ENCODE measurements at places on chromosomes 13 and 19.

DNA sequence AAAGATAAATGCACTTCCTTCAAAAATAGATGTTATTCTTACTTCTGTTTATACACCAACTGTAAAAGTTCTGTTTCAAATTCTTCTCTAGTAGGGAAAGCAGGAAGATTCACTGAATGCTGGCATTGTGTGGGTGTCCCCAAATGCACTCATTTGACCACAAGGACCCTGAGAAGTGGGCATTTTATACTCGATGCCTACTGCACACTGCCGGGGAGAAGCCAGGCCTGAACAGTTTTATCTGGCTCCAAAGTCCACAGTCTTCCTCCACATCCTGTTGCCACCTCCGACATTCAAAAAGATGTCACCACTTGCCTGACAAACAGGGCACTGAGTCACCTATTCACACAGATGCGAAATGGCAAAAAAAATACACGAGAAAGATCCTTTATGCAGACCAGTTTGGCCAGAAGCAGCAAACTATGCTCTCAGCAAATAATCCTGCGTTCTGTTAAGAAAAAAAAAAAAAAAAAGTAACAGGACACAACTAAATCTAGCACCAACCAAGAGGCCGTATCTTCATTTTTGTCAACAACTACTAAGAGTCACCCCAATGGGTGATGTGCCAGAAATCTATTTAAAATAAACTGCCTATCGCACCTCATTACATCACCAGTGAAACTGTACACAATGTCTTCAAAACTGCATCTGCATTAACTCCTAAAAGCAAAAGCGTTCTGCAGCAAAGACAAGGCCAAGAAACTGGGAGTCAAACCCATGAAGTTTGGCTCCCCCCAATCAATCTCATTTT is 6.2 kb downstream of the ZC3H4 start:
- no peak for DNase-seq

DNA sequence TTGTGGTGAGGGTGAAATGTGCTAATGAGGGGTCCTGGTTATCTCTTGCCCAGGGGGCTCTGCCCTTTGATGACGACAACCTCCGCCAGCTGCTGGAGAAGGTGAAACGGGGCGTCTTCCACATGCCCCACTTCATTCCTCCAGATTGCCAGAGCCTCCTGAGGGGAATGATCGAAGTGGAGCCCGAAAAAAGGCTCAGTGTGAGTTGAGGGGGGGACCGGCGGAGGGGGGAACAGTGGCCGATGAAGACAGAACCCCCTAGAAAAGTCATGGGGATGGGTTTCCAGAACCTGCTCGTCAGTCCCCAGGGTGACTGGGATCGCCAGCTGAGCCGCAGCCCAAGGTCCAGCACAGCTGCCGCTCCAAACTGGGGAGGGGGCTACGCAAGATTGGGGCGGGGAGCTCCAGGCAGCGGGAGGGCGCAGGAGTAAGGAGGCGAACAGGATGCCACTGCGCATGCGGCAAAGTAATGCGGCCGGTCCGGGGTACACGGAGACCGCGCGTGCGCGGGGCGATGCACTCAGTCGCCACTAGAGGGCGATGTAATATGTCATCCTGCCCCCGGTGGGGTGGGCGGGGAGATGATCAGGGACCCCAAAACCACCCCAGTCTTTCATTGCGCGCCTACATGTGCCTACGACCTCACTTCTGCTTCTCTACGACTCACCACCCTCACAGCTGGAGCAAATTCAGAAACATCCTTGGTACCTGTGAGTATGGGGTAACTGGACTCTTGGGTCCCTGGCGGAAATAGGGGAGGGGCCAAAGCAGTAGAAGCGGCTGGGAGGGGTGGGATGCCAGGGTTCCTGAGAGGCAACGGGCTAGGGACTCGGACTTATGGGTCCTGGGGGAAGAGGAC is 17.9 kb downstream of the BRSK1 start:
- peak; percentile 90 for DNase-seq

DNA sequence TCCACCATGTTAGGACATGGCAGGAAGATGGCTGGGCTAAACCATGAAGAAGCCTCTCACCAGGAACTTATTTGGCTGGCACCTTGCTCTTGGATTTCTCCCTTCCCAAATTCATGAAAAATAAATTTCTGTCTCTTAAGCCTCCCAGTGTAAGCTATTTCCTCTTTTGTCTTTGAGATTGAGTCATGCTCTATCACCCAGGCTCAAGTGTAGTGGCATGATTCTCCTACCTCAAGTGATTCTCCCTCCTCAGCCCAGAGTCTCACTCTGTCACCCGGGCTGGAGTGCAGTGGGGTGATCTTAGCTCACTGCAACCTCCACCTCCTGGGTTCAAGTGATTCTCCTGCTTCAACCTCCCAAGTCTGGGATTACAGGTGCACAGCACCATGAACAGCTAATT is 12.6 kb downstream of the ZNF888 start:
- DNase-seq, result no peak

- DNase-seq, result no peak
These were observed 658 bp downstream of the CLPP start for GRCh38 chr19:6362027-6362350.

- DNase-seq, result no peak
These were observed 86.7 kb downstream of the MBNL2 start for GRCh38 chr13:97308735-97309429.

- no peak for DNase-seq
These were observed 231.9 kb downstream of the KCTD12 start for GRCh38 chr13:76654263-76654662.

- no peak for DNase-seq
These were observed 20.3 kb downstream of the ATP11A start for GRCh38 chr13:112709825-112710783.

DNA sequence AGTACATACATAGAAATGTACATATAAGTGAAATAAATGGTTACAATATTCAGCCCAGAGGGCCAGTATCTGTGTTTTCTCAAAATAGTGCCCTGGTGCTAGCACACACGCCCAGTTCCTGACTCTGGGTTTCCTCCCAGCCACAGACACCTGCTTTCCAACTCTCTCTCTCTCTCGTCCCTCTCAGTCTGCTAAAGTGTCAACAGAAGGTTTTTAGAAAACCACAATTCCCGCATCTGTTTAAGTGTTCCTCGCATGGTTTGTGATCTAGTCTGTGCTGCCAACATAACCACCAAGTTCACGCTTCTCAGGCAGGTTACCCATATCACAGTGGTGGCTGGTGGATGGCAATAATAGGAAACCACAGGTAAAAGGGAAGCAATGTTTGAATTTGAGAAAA is 17.8 kb upstream of the UPF3A start:
- no peak for DNase-seq

DNA sequence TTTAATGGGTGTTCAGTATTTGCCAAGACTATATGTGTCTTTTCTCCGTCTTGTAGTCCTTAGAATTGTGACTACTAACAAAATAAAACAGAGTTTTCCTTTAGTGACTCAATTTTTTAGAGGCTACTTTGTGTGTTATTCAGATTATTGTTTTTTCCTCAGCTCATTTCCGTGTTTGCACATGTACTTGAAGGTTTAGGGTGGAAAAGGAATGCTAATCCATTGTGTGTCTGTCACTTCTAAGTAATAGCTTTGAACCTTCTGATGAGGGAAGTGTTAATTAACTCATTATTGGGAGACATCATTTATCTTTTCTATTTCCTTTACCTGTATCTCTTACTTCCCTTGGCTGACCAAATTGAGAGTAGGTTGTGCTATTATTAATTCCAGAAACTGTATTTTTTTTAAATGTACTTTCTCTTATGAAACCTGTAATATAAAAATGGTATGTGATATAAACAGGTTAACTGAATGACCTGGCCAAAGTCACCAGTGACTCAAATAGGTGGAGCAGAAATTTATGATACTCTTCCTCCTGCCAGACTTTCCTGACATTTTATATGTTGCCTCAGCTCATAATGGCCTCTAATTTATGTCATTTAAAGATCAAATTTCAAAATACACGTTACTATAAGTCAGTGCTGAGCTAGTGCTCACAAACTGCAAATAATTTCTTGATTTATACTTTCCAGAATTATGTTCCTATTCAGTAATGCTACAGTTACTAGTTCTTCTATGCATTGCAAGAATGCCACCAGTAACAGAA is 88.8 kb downstream of the LMO7 start:
- DNase-seq, result no peak

GRCh38 chr19:30490760-30491159 is 118.6 kb downstream of the ZNF536 start:
- DNase-seq, result no peak

DNA sequence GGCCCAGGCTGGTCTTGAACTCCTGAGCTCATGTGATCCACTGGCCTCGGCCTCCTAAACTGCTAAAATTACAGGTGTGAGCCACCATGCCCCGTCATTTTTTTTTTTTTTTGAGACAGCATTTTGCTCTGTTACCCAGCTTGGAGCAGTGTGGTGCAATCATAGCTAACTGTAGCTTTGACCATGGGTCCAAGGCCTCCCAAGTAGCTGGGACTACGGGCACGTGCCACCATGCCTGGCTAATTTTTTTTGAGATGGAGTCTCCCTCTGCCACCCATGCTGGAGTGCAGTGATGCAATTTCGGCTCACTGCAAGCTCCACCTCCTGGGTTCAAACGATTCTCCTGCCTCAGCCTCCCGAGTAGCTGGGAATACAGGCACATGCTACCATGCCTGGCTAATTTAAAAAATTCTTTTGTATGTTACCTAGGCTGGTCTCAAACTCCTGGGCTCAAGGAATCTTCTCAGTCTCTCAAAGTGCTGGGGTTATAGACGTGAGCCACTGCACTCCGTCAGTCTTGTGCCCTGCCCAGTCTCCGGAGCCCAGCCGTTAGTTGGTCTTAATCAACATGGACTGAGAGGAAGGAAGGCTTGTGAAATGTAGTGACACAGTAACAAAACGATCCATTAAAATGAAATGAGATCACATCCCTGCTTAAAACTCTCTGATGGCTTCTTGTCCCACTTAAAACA is 1.4 kb upstream of the LRG1 start:
- DNase-seq, result no peak

DNA sequence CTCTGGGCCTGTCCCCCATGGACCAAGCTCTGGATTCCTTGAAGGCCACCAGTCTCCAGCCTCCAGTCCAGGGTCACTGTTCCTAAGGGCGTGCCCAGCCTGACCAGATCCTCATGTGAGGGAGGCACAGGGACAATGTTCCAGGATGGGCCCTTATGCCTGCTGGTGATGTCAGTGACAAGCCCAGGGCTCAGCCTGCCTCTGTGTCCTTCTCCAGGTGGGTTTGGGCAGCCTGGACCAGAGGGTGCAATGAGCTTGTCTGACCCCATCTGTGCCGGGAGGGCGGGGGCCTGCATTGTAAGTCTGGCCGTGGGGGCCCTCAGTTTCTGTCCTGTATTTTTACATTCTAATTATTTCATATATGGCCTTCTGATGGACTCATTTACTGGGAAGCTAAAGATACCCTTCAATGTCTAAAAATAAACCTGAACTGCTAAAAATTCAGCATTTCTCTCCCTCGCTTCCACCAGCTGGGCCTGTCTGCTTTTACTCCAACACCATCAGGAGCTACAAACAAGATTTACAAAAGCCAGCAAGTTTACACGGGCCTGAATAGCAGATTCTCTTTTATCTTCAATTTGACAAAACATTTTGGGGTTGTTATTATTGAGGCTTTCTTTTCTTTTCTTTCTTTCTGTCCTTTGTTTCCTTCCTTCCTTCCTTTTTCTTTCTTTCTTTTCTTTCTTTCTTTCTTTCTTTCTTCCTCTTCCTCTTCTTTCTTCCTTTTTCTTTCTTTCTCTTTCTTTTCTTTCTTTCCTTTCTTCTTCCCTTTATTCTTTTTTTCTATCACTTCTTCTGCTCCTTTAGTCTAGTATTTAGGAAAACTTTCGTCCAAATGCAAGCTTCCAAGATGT is 34.2 kb upstream of the C19orf12 start:
- DNase-seq, result no peak

- DNase-seq, result no peak
These were observed 6.6 kb downstream of the AZU1 start for GRCh38 chr19:834216-834615.

- no peak for DNase-seq
These were observed 1038.3 kb upstream of the SPRY2 start for GRCh38 chr13:81379183-81379582.

DNA sequence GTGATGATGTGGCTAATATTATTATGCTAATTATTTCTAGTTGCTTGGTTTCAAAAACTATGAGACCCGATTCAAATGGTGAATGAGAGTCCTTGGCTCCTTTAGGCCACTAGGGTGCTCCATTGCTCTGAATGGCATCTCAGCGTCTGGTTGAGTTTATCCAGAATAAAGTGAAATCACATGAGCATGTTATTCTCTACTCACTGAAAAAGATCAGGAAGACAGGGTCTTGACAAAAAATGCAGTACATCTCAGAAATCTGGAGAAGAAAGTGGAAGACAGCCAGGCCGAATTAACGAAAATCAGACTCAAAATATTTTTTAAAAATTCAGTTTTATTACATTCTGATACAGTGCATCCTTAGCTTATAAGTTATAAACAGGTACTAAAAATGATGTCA is 516.2 kb downstream of the MYO16 start:
- no peak for DNase-seq

- no peak for DNase-seq
These were observed 15.3 kb downstream of the TNFSF14 start for GRCh38 chr19:6654347-6655310.

- no peak for DNase-seq
These were observed 99.4 kb upstream of the SERP2 start for GRCh38 chr13:44273991-44274770.

DNA sequence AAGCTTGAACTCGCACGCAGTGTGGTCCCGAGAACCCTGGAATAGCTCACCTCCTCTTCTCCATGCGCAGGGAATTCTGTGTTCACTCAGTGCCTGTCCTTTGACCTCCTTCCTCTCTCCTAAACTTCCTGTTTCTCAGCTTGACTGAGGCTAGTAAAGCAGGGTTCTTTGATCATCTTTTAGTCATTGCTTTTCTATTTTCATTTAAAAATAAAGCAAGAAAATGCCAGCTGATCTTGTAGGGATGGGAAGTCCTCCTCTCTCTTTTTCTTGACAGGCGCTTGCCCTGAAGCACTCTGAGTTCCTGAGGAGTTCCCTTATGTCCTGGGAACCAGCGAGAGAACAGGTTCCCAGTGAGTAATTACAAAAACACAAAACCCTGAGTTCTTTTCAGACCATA is 62.8 kb downstream of the ARHGEF7 start:
- DNase-seq, result no peak

DNA sequence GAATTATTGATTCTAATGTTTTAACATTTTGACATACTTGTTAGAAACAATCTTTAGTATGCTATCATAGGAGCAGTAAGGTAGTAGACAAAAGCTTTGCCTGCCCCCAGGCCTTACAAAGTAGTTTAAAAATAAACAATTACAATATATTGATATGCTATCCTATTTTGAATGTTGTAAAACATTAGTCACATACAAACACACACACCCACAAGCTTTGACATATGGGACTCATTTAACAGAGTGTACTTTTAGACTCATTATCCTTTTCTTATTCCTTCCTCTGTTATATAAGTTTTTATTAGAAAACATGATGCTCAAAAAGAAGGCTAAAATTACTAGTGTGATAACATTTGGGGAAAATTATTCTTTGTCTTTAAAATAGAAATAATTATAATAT is 33.5 kb downstream of the UCHL3 start:
- no peak for DNase-seq

- no peak for DNase-seq
These were observed 62.0 kb downstream of the RFX2 start for GRCh38 chr19:6048348-6048747.

GRCh38 chr13:99949679-99950413 is 21.7 kb downstream of the ZIC5 start:
- no peak for DNase-seq

GRCh38 chr13:74153316-74153715 is 19.1 kb upstream of the KLF12 start:
- no peak for DNase-seq
